Motor neuron (in vitro differentiated cells): ENCODE measurements at places on chromosomes 1 and 21.

- no peak for ATAC-seq
Measured at GRCh38 chr1:54537611-54538010, 10.4 kb upstream of the ACOT11 start.

GRCh38 chr1:210129092-210129491 lies 103.5 kb upstream of the SERTAD4 start:
- ATAC-seq: no peak

GRCh38 chr1:239909898-239910297 lies 181.8 kb upstream of the FMN2 start:
- no peak for ATAC-seq

GRCh38 chr1:6245869-6246496 lies 2.0 kb downstream of the HES3 start:
- no peak for ATAC-seq

DNA sequence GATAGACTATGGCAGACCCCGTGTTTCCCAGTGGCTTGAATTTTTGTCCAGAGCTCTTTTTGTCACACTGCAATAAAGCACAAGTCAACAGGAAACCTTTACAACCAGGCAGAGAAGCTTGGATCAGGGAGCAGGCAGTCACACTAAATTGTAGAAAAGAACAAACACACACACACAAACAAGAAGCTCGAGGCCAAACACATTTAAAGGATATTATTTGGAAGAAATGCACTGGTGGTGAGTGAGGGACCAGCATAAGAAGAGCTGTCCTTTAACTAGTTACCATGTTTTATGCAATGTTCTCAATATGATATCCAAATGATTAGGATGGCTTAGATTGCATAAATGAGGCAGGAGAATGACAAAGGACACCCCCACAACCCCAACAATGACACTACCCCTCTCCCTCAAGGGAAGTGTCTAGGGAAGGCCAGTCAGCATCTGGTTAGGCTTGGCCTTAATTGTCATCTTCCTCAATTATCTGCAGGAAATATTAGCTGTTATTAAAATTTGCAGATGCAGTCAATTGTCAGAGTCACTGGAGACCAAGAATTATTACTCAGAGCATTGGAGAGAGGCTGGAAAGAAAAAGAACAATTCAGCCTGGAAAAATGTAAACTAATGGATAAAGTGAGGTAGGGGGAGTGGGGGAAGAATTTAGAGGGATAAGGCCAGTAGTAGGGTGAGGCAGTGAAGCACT lies 35.3 kb downstream of the DDR2 start:
- ATAC-seq: no peak

GRCh38 chr1:226960944-226961765 lies 21.1 kb downstream of the COQ8A start:
- ATAC-seq: no peak

GRCh38 chr1:196403803-196404690 lies 204.2 kb downstream of the KCNT2 start:
- no peak for ATAC-seq
